ENCODE measurements at places on chromosomes 6 and 20. TPM values are rescaled to one million over a fixed set of nuclear protein-coding genes. Genes with fewer than 3 reads are reported as not detected.

DNA sequence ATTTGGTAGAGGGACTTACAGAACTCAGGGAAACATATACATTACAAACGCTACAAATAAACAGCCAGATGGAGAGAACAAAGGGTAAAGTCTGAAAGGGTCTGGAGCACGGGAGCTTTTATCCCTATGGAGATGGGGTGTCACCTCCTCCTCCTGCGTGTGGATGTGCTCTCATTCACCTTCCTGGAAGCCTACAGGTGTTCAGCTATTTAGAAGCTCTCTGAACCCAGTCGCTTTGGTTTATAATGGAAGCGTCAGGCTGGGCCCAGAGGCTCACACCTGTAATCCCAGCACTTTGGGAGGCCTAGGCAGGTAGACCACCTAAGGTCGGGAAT is 17.7 kb upstream of the ITCH start:
- DNase-seq: no peak

- no peak for DNase-seq
These were observed 165.3 kb downstream of the SOBP start for GRCh38 chr6:107655245-107655644.

DNA sequence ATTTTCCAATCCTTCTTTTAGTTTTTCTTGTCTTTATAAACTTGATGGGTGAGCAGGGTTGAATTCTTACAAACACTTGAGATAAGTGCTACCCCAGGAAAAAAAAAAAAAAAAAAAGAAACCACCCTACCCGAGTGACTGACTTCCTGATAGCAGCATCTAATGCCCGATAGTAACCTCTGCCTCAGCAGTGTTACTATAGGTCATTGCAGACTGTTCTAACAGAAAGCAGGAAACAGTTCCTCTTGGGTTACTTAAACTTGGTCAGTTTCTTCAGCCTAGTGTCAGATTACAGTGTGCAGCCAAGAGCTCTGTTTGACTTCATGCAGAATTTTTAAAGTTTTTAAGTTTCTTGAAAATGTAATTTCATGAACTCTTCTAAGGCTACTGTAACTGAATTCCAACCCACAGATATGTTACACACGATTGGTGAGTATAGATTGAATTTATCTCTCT is 2.1 kb downstream of the MYLIP start:
- DNase-seq: peak; percentile 76

- no peak for DNase-seq
These were observed 26.3 kb downstream of the WFDC3 start for GRCh38 chr20:45765307-45765875.

The SOX18 gene
- polyA plus RNA-seq: 6.5 TPM

The NRSN1 gene
- polyA plus RNA-seq: 0.36 TPM
